ENCODE measurements at places on chromosomes 5 and 9.

DNA sequence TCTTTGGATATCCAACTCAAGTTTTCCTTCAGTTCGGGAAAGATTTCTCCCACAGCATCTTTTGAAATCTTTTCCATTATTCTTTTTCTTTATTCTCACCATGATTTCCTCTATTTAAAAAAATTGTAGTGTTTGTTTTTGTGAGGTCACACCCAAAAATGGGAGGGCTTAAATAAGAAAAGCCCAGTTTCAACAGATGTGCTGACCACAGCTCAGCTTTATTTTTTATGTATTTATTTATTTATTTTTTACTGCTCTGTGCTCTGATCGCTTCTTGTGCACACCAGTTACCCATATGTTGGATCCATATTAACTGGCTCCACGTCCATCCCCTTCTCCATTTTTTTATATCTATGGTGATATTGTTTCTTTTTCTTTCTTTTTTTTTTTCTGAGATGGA lies 20.3 kb downstream of the GFPT2 start:
- DNase-seq: no peak

DNA sequence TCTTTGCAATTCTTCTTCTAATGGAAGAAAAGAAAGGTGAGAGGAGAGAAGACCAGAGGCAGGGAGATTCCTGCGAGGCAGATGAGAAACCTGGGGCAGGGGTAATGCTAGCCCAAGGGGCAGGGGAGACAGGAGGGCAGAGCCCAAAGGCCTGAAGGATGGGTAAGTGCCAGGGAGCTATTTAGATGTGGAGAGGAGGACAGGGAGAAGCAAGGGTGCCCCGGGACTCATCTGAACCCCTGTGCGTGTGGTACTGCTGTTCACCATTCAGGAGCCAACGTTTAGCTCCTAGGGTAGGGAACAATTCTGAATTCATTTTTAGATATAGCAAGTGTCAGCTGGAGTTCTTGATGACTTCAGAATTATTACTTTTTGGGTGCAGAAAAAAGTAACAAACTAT lies 122.7 kb upstream of the ALDH1B1 start:
- no peak for DNase-seq

DNA sequence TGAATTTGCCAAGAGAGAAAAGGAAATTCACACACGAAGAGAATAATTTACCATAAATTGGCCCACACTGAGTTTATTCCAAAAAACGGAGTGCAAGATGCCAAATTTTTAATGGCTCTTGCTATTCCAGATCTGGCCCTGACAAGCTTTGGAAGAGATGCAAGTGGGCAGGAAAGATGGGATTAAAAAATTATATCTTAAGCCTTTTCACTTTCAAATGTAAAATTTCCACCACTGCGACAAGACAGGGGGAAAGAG lies 352.4 kb downstream of the GLIS3 start:
- DNase-seq: no peak

DNA sequence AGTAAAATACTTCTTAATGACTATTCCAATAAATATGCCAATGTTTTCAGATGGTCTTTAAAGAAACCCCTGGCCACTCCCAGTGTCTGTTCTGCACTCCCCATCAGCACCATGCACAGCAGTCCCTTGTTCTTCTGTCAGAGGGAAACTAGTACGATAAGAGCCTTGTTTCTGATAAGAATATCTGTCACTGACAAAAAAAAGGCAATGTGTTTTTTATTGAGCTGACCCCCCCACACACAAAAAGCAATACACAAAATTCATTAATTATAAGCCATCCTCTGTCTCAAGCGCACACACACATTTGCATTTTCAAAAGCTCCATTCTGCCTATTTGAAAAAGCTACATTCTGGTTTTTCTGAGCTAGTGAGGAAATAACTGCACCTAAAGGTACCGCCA lies 119.1 kb downstream of the ENC1 start:
- DNase-seq: no peak

- no peak for DNase-seq
These were observed 42.6 kb downstream of the NACC2 start for GRCh38 chr9:136052472-136052880.

DNA sequence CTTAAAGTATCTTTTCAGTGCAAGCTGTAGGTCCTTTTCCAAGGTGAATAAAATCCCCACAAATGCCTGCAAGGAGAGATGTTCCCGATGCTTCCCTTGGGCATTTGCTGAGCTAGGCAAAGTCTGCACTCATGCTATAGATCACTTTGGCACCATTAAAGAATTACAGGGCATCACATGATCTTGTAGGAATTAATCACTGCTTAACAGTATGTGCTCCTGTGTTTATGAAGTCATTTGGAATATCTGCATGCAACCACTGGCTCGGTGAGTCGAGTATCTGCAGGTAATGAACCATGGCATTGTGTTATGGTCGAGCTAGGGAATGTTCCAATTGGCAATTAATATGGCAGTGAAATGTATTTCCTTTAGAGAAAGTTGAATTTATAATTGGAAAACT lies 615.1 kb downstream of the TLE1 start:
- DNase-seq: no peak

GRCh38 chr5:107937204-107937603 lies 266.5 kb upstream of the EFNA5 start:
- DNase-seq: no peak

- DNase-seq: no peak
These were observed 159.4 kb downstream of the SIL1 start for GRCh38 chr5:139038613-139039305.

DNA sequence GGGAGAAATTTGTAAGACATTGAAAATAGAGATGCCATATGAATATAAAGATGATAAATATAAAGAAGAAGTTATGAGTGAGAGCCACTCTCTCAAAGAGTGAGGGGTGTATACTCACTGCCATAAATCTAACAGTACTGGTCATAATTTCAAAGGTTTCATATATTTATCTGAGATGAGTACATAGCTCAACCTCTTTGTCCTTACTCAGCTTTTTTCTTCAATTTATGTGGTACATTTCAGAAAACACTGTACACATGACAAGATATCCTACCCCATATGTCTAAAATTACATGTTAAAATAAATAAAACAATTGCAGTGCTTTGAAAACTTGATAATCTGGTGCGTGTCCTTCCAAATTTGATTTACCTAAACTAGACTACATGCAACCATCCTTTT lies 5.2 kb upstream of the MCC start:
- no peak for DNase-seq

- no peak for DNase-seq
These were observed 2.3 kb upstream of the NKX2-5 start for GRCh38 chr5:173237143-173237874.

GRCh38 chr5:28914297-28914696 lies 1875.9 kb upstream of the CDH9 start:
- DNase-seq: no peak

GRCh38 chr5:127998950-127999615 lies 84.5 kb upstream of the SLC12A2 start:
- DNase-seq: no peak

GRCh38 chr5:96439477-96440184 lies 6.6 kb upstream of the PCSK1 start:
- DNase-seq: peak; percentile 17

GRCh38 chr5:128304088-128304487 lies 220.5 kb downstream of the SLC12A2 start:
- peak; percentile 76 for DNase-seq

DNA sequence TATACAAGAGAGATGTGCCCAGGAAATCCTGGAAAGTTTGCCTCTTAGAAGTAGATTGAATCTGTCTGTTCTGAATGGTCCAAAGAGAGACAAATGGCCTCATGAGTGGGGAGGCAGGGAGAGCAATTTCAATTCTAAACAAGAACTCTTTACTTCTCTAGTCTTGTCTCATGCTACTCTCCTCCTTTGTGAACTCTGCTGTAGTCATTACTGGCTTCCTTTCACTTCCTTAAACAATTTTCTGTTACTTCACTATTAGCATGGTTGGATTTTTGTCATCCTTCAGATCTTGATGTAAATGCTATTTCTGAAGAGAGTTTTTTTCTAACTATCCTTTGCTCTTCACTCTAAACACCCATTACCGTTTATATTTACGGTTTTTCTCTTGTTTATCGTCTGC lies 54.0 kb upstream of the GRIN3A start:
- DNase-seq: no peak

- no peak for DNase-seq
These were observed 2.2 kb upstream of the CANX start for GRCh38 chr5:179696603-179697002.

DNA sequence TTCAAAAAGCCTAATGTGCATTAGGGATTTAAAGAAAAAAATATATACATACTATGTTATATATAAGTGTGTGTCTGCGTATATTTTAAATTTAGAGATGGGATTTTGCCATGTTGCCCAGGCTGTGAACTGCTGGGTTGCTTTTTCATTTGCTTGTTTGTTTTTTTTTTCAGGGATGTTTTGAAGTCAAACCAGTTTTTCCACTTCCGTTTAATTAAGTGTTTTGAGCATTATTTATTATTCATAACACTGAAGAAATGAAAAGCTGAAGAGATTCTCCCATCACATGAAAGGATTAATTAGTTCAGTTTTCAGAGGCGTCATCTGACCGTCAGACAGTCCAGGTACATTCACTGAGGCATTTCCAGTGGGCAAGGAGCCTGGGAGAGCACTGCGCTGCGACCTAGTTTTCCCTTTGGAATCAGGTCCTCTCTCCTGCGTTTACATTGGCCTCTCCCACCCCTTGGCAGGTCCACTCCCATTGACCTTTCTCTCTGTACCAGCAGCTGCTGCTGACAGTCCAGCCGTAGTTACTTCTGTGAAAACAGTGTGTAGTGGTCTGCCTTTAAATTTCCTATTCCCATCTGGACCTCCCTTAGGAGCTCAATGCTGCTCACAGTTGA lies 26.0 kb downstream of the ARRDC3 start:
- DNase-seq: no peak

- no peak for DNase-seq
These were observed 11.3 kb upstream of the SLC2A6 start for GRCh38 chr9:133490201-133490681.

DNA sequence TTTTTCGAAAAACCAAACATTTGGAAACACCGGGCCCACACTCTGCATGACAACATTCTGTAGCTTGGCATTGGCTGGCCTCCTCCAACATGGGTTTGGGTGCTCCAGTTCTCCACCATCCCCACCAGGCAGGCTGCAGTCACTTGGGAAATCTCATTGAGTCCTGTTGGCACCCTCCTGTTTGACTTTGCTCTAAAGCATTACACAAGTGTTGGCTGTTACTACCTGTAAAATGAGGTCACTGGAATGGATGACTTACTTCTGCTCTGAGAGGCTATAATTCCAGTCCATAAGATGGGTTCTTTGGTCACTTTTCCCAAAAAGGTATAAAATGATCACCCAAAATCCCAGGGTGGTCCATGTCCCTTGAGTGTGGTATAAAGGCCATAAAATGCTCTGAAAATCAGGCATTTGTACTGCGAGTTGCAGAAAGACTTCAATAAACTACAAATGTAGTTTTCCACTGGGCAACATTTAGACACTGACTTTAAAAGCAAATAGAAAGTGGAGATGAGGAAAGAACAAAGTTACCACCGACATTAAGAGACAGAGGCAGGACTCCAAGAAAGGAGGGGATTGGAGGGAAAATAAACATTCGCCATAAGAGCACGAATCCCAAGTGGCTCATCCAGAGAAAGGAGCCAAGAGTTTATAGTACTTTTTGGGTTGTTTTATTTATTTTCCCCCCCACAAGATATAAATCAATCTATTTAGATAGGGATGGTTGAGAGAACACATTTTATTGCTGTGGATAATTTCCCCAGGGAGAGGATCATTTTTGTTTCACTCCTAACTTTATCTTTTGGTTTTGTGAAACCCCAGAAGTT lies 295.1 kb downstream of the TLE1 start:
- DNase-seq: peak; percentile 49

DNA sequence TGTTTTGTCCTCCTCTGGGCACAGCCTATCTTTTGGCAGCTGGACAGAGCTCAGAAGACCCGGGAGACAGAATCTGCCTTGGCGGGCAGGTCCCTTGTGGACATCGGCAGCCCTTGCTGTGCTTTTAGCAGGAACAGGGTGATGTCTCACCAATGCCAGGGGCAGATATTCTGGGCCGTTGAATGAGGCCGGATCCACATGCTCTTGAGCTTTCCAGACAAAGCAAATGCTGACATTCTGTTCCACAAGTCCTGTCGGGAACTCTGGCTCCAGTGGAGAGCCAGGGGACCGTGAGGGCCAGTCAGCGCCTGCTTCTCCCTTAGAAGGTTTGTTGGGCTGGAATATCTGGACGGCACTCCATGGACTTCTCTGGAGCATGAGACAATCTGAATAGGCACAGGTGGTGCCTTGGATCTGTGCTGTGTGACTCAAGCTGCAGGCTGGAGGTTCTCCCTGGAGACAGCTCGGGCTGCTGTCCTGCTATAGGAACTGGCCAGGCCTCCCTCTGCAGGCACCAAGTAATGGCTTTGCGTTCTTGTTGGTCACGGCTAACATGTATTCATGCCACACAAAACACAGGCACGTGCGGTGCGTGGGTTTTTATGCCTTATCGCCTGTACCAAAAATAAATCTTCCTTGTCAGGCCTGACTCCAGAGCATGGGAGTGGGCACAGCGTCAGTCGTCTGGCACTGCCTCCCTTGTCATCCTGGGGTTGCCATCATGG lies 80.3 kb downstream of the GADD45G start:
- no peak for DNase-seq

DNA sequence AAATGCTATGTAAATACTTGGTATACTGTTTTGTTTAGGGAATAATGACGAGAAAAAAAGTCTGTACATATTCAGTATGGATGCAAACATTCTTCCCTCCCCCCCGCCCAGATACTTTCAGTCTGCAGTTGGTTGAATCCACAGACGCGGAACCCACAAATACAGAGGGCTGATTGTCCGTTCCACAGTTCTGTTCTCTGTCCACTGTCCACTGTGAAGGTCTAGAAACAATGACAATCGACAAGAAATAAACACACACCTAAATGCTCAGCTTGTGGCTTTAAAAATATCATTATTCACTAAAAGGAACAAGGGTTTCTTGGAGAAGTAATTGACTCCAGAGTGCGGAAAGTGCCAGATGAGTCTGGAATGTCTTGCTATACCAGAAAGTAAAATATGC lies 109.1 kb downstream of the TMEM161B start:
- no peak for DNase-seq

DNA sequence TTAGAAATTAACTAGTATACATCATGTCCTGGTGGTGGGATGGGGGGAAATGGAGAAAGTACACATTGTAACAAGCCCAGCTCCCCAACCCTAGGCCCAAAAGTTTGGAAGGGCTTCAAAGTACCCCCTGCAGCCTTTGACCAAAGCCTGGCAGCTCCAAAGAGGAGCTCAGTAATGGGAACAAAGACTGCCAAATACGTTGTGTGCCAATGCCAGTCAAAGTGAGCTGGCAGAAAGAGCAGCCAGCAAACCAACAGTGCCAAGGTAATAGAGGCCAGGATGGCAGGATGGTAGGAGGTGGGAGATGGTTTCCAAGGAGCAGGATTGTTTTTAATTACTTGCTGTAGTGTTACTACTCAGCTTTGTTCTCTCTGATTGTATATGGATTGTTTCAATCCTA lies 248.3 kb downstream of the COX7C start:
- DNase-seq: no peak

DNA sequence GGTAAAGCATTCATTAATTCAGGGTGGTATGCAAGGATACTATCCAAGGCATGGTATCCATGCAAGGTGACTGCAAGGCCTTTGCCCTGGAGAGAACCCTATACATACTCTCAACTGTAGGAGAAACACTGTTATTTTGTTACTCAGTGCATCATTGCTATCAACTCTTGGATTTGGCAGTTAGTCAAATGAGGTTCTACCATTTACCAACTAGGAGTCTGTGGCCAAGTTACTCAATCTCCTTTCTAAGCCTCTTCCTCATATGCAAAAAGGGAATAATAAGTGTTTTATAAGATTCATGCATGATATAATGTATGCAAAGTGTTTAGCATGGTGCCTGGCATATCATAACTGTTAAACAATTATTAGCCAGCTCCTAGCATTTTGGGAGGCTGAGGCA lies 4.0 kb downstream of the PCDHGC3 start:
- DNase-seq: peak; percentile 51

Measured in fibroblast of mammary gland (primary cell).